ENCODE measurements at places on chromosomes 7 and 10.

DNA sequence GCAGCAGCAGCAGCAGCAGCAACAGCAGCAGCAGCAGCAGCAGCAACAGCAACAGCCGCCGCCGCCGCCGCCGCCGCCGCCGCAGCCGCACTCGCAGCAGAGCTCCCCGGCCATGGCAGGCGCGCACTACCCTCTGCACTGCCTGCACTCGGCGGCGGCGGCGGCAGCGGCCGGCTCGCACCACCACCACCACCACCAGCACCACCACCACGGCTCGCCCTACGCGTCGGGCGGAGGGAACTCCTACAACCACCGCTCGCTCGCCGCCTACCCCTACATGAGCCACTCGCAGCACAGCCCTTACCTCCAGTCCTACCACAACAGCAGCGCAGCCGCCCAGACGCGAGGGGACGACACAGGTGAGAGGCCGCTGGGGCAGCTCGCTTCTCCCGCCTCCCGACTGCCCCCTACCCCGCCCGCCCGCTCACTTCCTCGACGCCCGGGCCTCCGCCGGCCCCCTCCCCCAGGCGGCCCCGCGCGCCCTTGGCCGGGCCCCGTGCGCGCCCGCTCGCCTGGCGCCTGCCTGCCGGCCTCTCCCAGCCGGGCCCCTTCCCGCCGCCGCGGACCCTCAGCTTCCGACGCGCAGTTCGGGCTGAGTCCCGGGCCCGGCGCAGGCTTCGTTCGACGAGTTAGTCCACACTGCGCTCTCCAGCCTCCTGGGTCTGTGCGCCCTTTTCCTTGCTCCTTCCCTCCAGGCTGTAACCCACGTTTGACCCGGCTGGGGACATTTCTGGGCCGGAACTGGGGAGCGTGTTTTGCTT, 882 bp downstream of the DLX6 start:
- DNase-seq: peak; percentile 18

DNA sequence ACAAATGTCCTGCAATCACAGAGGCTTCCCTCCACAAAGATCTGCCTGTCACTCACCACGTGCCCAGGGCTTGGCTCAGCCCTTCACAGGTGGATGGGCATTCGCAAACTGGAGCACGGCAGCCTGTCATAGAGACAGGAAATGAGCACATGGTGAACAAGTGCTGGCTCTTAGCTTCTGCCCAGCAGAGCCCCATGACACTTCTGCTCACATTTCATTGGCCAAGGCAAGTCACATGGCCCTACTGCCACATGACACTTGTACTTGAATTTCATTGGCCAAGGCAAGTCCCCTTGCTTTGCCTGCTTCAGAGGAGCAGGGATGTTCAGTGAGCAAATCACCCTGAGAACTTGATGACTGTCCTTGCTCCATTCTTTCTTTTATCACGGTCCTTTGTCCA, 110.8 kb upstream of the PPP2R2D start:
- DNase-seq: peak; percentile 20

DNA sequence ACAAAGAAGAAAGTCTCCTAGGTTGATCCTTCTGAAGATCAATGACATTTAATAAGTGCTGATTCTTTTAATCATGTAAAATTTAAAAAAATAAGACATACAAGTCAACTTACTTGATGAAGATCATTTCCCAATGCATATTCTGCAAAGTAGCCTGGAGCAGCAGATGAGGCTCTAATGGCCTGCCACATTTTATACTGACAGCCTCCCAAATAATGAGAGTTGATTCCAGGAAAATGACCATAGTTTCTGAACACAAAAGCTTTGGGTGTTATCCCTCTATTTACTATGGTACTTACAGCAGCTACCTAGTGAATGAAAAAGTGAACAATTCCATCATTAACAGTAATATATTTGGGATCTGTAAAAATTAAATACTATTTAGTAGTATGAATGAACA, 31.4 kb upstream of the NRCAM start:
- DNase-seq: no peak

GRCh38 chr7:72429316-72429715, 17.2 kb upstream of the CALN1 start:
- no peak for DNase-seq

GRCh38 chr10:60662917-60663614, 115.2 kb upstream of the CDK1 start:
- no peak for DNase-seq

DNA sequence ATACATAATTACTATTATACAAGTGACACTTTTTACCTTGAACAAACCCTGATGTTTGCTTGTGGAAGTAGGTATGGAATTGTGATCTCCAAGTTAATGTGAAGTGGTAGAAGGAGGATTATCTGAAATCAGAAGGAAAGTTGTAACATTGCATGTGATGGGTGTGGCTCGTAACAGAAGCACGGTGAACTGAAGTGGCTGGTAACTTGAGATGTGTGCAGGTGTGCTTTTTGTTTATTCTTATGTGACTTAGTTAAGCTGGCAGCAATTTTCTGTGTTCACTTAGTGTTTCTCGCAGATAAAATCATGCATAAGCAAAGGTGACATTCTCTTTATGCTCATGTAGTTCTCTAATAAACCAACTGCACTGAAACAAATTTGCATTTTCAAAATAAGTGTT, 82.3 kb downstream of the ZEB1 start:
- no peak for DNase-seq

GRCh38 chr10:60917331-60918280, 26.4 kb downstream of the RHOBTB1 start:
- no peak for DNase-seq

DNA sequence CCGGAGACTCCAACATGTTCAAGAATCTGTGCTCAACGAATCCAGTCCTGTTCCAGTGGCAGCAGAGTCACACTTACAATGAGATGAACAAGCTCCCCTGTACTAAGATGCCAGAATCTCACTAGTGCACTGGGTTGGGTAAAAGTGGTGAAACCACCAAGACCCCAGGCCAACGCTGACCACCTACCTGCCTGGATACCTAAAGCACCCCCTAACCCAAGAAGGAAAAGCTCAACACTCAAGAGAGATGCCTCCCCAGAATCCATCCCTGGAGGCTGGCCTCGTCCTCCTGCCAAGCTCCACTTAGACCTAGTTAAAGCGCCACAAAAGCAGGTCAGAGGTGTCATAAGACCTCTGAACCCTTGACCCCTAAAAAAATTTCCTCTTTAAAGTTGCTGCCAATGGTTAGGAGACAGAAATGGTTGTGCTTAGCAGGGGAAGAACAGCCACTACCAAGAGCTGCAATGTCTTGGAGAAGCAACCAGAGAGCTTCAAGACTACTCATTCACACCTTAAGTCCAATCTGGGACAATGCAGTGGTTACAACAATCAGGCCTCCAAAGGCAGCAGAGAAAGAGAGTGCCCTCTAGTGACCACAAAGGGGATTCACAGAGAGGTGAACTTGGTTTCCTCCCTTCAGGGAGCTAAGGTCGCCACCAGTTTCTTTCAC, 94.6 kb upstream of the MACROH2A2 start:
- peak; percentile 18 for DNase-seq

DNA sequence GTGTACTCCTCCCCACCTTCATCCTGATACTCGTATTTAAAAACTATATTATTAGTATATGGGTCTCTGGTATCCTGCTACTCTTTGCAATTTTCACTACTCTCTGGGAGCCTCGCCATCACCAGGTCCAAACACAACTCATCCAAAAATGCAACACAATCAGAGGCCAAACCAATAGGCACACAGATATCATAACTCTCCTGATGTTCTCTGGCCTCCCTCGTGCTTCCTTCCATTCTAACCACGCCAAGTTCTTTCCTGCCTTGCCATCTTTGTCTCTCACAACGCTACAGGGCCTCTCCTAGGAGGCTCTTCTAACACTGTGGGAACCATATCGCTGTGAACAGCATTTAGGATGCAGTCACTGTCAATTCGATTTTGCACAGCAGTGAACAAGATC, 7.3 kb downstream of the RHEB start:
- no peak for DNase-seq

GRCh38 chr10:11387551-11388222, 223.8 kb downstream of the USP6NL start:
- DNase-seq: no peak

DNA sequence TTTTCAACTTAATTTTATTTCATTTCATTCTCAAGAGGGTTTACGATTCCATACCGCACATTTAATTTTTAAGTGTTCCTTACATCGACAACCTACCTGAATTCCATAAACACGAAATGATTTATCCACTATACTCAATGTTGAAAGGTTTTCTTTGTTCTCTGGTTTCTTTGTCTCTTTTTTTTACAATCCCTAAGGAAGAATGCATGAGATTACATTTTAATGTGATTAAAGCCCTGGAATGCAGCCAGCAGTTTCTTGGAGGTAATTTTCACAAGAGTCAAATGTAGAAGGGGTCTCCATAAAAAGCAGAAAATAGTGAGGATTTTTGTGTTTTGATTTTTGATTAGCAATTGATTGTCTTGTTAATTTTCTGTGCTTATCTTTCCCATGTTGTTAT, 59.2 kb upstream of the ADCY1 start:
- DNase-seq: no peak

DNA sequence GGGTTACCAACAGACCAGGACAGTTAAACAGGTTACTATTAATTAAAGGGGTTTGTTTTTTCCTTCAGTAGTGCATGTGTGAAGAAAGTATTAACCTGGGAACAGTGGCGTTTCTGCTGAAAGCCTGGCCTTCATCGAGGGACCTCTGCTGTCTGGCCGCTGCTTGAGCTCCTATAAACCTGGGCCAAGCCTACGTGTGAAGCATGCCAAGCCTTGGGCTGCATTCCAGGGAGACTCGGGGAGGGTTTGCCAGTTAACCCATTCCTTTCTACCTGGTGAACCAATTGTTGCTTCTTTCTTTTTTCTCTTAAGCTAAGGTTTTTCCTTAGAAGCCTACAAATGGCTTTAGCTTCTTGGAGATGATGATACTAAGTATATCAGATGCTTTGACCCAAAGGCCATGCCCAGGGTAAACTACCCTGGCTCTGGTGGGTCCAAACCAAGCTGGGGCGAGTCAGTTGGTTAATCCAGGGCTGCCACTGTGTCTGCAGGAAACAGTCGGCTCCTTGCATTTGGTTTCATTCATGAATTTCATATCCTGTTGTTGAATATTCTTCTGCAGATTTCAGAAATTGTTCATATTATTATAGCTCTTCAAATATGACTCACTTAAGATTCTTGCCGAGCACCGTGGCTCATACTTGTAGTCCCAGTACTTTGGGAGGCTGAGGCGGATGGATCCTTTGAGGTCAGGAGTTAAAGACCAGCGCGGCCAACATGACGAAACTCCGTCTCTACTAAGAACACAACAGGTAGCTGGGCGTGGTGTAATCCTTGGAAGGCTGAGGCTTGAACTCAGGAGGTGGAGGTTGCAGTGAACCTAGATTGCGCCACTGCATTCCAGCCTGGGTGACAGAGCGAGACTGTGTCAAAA, 23.8 kb downstream of the PFKP start:
- DNase-seq: peak; percentile 64

DNA sequence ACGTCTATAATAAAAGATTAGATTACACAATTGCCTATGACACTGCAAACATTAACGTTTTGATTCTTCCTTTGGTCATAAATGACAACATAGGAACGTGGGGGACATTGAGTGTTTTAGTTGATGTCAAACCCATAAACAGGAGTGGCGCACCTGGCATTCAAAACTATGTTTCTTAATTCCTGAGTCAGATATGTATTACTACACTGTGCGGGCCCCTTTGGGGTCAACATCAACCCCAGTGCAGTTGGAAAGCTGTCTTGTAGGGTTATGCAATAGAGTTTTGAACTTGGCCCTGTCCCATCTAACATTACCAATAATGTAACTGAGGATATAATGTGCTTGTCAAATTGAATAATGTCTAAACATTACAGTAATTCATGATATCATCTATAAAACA, 156.5 kb downstream of the CSTF2T start:
- DNase-seq: no peak

DNA sequence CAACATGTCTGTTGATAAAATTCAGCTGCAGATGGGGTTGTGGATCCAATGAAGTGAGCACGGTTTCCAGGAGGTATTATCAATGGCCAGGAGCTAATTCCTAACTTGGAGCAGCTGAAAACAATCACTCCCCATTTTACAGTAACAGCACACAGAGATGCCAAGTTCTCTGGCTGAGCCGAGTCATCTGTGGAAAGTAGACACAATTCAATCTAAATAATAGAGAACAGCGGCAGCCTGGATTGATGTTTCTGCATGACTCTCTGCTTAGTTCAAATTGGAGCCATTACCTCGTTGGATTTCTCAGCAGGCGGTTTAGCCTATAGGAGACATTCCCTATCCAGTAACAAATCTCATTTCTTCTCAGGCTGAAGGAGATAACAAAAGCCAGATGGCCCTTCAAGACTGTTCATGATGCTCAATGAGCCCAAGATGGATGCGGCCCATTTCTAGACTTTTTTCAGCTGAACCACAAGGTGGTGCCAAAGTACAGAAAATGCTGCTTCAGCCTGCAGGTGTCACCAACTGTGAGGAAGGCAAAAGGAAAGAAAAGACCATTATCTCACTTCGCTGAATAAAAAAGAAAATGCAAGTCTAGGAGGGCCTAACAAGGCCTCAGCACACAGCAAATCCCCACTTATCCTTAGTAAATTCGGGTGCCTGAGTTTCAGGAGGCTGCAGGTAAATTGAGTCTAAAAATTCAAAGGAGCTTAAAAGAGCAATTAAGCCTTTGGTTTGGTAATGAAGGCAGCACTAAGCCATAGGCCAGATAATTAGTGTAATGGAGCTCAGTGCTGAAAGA, 83.7 kb downstream of the SLC16A9 start:
- peak; percentile 39 for DNase-seq

- no peak for DNase-seq
Observed at GRCh38 chr7:124155432-124156022, 122.7 kb upstream of the TMEM229A start.

DNA sequence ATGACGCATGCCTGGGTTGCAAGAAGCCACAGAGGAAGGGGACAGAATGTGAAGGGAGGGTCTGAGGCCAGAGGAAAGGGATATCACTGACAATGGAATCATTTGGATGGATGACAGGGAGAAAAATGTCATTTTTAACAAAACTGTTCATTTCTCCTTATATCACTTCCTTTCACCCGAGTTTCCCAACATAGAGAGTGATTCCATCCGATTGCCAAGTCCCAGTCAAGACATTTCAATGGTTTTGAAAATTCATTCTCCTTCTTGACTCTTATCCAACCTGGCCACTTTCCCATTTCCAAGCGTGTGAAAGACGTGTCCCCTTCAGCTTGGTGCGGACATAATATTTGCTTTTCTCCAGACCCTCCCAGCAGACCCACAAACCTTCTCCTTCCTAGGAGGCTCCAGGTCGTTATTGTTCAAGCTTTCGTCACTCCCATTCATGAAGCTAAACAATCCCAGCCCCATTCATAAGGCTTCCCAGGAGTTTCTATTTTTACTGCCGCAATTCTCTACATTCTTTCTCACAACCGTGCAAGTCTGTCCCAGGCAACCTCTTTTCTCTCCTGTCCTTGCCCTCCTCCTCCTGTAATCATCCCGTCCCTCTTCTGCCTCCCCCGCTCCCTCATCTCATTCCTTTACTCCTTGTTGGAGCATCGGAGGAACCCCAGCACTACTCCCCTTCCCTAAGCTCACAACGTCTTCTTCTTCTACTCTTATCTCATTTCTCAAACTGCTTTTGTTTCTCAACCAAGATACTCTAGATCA, 301.3 kb upstream of the KLF6 start:
- DNase-seq: no peak

All from stimulated activated CD4-positive, alpha-beta T cell treated with anti-CD3 and anti-CD28 coated beads, Interleukin-4, amount 100 ng/mL, for 24 hours (primary cell).